ENCODE measurements at places on chromosomes 1 and 21.

GRCh38 chr1:57483954-57484353 lies 60.1 kb upstream of the DAB1 start:
- no peak for DNase-seq

DNA sequence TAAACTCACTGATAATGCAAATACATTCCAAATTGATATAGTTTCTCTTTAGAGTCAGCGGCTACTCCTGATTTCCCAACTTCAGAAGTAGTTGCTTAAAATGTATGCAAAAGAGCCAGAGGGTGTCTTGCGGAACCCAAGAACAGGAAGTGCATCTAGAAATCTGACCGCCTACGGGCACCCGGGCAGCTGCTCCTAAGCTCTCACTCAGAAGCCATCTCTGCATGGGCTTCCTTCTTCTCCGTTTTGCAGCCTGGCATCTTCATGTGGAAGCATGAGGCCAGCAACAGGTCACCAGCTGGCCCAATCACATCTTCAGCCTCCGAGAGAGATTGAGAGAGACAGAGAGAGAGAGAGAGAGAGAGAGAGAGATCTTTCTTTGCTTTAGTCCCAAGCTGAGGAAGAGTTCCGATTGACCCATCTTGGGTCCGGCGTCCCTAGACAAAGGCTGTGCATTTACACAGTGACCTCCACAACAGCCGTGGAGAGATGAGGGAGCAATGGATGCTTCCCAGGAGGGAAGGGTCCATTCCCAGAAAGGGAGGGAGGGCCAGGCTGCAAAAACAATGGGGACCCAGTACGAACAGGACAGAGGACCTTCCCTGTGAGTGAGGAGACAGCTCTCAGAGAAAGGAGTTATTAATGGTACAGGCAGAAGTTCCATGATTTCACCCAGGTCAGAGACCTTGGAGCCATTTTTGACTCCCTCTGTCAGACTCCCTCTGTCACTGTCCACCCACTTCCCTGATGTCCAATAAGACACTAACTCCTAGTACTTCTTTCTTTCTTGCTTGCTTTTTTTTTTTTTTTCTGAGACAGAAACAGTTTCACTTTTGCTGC lies 28.2 kb upstream of the SLC30A1 start:
- no peak for DNase-seq

DNA sequence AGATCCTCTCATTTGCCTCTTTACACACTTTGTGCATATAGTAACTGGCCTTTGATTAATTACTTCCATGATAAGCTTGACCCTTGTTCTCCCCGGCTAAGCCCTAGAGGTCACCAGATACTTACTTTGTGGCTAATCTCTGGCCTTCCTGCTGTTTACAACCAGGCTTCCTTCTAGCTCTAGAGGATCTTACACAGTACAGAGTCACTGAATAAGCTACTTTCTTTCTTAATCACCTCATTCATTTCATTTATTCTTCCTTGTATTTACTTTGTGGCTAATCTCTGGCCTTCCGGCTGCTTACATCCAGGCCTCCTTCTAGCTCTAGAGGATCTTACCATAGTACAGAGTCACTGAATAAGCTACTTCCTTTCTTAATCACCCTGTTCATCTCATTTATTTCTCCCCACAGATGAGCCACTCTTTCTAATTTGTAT lies 144.3 kb upstream of the C1orf21 start:
- DNase-seq: peak; percentile 3

DNA sequence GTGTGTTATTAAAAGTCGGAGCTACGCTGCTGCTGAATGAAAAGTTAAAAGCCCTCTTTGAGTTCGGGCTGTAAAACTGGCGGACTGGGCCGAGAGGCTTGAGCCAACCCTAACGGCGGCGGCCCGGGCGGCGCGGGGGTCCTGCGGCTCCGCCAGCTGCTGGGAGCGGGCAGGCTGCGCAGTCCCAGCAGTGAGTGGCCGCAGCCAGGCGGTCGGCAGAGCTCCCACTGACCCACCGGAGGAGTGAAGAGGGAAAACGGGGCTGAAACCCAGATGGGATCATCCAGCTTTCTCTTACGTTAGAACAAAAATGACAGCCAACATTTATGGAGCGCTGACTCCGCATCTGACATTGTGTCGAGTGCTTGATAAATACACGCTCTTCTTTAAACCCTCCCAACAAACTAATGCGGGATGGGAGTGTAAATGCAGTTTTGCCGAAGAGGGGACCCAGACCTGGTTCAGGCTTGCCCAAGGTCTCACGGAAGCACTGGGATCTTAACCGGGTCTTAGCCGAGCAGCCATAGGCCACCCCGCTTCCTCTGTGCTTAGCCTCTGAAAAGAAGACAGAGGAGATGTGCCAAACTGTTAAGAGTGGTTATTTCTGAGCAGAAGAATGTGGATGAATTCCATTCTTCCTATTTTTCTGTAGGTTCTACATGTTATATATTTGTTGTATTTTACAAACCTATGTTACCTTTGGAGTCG lies 3.5 kb downstream of the GRHL3 start:
- no peak for DNase-seq

DNA sequence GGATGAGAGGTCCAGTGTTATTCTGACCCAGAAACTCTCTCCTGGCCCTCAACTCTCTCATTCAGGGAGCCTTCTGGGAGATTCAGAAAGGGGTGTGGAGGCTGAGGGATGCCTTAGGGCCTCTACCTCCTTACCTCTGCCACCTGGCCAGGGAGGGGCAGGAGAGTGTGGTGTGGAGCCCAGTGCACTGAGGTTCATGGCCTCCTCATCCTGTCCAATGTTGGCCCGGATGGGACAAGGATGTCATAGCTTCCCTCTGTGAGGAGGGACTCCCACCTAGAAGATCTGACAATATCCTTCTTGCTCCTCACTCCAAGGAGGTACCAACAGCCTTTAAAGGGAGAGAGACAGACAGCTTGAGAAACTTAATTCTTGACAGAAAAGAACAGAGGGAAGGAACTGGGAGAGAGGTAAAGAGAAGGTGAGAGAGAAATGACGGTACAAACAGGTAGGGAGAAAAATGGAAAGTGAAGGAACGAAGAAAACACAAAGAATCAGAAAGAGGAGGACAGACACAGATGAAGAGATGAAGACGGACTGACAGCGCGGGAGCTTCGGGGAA lies 779 bp downstream of the BEND5 start:
- no peak for DNase-seq

DNA sequence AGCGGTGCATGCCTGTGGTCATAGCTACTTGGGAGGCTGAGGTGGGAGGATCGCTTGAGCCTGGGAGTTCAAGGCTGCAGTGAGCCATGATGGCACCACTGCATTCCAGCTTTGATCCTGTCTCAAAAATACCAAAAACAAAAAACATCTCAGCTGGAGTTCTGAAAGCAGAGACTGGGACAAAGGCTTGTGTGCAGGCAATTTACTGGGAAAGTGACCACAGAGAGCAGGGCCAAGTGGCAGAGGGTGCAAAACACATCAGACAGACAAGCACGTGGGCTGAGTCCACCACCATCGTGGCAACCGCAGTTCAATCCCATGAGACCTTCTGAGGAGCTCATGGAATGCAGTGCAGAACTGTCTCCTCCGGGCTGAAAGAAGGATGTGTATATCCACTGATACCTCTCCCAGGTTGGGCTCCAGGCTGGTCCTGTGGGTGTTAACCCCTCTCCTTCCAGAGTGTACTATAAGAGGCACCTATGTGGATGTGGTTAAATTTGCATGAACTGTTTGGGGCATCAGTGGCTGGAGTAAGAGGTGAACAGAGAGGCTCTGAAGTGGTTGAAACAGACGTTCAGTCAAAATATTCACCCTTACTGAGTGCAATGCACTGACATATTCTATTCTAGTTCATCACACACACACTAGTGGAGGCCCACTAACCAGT lies 10.8 kb downstream of the PIGP start:
- DNase-seq: no peak

DNA sequence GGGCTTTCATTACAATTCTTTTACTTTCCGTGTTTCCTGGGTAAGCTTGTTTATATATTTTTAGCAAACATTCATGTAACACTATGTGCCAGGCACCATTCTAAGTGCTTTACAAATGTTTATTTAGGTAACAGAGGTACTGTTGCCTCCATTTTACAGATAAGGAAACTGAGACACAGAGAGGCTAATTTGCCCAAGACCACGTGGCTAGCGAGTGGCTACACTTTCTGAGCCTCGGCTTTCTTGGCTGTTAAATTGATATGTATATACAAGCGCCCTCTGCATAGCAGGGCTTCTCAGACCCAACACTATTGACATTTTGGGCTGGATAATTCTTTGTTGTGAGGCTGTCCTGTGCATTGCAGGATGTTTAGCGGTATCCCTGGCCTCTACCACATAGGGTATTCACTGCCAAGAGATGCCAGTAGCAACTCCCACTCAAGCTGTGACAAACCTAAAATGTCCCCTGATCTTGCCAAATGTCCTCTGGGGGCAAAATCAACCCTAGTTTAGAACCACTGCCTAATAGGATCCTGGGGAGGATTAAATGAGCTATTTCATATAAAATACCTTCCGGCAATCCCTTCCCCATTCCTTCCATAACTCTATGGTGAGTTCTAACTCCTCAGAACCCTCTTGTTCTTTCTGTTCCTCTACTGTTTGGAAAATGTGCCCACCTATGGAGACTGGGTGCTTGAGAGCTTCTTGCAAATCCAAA lies 17.2 kb upstream of the ID3 start:
- DNase-seq: peak; percentile 37
